ENCODE measurements at places on chromosomes 2 and 18.

DNA sequence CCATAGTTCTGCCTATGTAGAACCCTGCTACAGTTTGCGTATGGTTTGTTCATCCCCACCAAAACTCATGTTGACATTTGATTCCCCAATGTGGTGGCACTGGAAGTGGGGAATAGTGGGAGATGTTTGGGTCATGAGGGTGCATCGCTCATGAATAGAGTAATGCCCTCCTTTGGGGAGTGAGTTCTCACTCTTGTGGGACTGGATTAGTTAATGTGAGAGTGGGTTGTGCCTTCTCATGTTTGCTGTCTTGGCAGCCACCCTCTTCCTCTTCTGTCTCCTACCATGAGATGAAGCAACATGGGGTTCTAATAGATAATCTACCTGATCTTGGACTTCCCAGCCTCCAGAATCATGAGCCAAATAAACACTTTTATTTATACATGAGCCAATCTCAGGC is 237.2 kb upstream of the APCDD1 start:
- no peak for DNase-seq

DNA sequence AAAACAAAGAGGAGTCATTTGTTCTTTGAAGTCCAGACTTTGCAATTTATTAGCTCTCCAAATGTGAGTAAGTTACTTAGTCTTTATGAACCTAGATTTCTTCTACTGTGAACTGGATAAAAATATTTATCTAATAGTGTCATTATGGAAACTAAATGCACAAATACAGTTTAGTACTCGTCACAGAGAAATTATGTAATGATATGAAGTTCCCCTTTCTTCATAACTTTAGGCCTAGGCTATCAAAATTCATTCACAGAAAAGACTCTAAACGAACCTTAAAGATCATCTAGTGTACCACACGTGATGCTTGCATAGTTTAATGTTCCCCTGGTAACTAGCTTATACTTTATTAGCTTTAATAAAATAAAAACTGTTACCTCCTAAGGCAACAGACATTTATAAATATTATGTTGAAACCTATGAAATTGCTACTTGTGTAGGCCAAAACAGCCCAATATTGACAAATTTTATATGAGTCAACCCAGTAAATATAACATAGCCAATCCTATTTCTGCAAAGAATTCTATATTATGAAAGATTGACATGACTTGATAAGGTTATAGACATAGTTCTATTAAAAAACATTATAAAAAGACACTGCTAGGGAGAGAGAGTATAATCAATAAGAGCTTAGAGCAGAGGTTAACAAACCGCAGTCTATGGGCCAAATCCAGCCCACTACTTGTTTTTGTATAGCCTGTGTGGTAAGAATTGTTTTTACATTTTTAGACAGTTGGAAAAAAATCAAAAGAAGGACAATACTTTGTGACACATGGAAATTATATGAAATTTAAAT is 44.9 kb upstream of the ITPRID2 start:
- DNase-seq = no peak

GRCh38 chr2:4533806-4534205 is 830.4 kb downstream of the DCDC2C start:
- no peak for DNase-seq

DNA sequence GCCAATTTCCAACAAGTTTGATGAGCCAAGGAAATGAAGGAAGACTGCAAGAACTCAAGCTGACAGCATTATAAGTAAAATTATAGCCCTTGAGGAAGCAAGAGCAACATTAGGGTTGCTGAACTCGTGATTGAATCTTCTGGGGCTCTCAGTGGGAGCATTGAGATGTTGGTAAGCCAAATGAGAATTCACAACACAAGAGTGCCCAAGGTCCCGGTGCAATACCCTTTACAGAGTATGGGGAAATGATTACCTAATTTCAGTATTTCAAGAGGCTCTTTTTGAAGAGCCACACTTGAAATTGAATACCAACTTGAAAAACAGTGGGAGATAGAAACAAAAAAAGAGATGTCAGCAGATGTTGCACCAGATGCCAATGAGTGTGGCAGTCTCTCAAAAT is 554.5 kb downstream of the STK39 start:
- DNase-seq = no peak

- DNase-seq = no peak
These were observed 156.1 kb upstream of the ID2 start for GRCh38 chr2:8525582-8526402.

DNA sequence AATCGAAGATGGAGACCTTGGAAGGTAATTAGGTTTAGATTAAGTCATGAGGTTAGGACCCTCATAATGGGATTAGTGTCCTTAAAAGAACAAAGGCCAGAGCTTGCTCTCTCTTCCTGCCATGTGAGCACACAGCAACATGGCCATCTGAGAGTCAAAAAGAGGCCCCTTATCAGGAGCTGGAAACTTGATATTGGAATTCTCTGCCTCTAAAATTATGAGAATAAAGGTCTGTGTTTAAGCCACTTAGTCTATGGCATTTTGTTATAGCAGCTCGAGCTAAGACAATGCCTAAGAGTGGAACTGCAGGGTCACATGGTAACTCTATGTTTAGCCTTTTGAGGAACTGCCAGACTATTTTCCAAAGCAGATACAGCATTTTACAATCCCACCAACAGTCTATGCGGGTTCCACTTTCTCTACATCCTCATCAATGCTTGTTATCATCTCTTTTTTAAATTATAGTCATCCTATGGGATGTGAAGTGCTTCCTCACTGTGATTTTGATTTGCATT is 42.4 kb downstream of the THADA start:
- no peak for DNase-seq

- peak; percentile 81 for DNase-seq
These were observed 2.2 kb upstream of the RRM2 start for GRCh38 chr2:10120158-10120876.

- no peak for DNase-seq
These were observed 138.9 kb upstream of the IL1R2 start for GRCh38 chr2:101852824-101853223.
